Stomach (tissue), 19 donors: ENCODE measurements at places on chromosomes 1 and 21. TPM values are rescaled to one million over a fixed set of nuclear protein-coding genes. Genes with fewer than 3 reads are reported as not detected.

CAPN2 gene
- 358 TPM for total RNA-seq

GRCh38 chr1:218182455-218182854, 102.6 kb upstream of the RRP15 start:
- no peak overlapping the region for H3K4me3 ChIP-seq
- H3K36me3 ChIP-seq: no peaks in the 10 kb centered on the region
- no peak overlapping the region for H3K27ac ChIP-seq
- DNase-seq: no peak

- peak; percentile 55 for DNase-seq
- H3K36me3 ChIP-seq: peaks cover 4% of the 10 kb centered on the region
- H3K4me3 ChIP-seq: peak overlapping the region; percentile 94
- H3K4me1 ChIP-seq: peaks cover 51% of the 10 kb centered on the region
Observed at GRCh38 chr1:15525050-15526020, 1.3 kb upstream of the DNAJC16 start.

DNA sequence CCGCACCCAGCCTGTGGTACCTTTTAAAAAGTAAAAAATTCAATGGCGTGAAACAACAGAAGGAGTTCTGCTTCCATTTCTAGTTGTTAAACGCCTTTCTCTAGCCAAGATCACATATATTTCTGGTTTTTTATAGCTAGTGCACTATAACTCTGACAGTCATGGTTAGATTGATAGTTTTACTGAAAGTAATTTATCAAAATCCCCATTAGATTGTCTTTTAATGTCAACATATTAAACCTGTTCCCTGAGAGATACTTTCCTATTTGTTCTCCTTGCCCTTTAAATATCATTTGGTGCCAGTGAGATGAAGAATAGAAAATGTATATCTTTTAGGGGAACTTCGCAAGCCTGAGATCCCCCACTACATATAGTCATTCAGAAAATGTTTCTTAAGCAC, 7.3 kb downstream of the SMAP2 start:
- H3K36me3 ChIP-seq: no peaks in the 10 kb centered on the region
- H3K27me3 ChIP-seq: no peaks in the 10 kb centered on the region
- no peak overlapping the region for H3K27ac ChIP-seq
- no peak overlapping the region for H3K4me3 ChIP-seq

DNA sequence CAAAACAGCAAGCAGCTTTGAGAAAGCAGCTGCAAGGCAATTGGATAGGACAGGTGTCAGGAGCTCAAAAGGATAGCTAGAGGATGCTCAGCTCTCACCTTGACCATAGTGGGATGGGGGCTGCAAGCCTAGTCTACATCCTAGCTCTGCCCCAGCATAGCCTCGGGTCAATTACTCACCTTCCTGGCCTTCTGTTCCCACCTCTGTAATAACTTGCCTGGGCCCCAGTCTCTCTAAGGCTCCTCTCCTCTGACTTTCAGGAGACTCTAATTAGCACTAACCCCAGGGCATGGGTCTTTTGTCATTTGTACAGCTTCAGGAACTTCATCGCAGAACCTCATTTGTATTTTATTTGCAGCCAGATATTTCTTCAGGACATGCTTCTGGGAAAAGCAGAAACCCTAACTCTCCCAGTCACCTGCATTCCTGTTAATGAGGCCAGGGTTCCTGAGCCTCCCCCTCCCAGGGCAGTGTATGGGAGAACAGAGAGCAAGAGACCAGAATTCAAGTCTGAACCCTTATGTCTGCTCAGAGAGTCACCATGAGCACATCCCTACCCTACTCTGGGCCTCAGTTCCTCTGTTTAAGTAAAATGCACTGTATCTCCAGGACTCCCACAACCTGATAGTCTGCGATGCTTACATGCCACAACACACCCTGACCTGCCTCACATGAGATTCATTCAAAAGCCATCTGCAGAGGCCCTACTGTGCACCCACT, 108.1 kb downstream of the MATN1 start:
- H3K4me3 ChIP-seq: no peak overlapping the region
- DNase-seq: no peak
- no peaks in the 10 kb centered on the region for H3K36me3 ChIP-seq
- no peak overlapping the region for H3K27ac ChIP-seq

DNA sequence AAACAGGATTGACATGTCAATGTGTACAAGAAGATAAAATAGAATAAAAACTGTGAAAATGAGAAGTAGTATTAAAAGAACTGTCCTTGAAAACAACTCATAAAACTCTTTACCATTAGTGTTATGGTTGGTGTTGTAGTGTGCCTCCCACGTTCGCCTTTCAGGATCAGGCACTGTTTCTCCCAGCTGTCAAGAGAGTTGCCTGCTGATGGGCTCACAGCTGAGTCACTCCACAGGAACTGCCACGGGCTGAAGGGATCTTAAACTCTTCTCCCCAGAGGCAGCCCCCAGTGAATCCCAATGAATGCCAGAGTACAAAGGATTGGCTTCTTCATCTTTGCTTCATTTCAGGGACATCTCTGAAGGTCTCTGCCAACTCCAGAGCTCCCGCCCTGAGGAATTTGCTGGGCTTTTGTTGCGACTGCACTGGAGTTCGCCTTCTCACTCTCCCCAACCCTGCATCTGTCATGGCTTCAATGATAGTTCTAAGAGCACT, 119.6 kb downstream of the ADGRL2 start:
- H3K4me1 ChIP-seq: peaks cover 13% of the 10 kb centered on the region
- H3K27me3 ChIP-seq: no peaks in the 10 kb centered on the region
- H3K27ac ChIP-seq: no peak overlapping the region
- peak; percentile 36 for DNase-seq
- H3K36me3 ChIP-seq: no peaks in the 10 kb centered on the region
- H3K4me3 ChIP-seq: no peak overlapping the region

GRCh38 chr1:119838236-119838635, 27.0 kb upstream of the REG4 start:
- H3K4me1 ChIP-seq: no peaks in the 10 kb centered on the region
- DNase-seq: no peak
- H3K36me3 ChIP-seq: no peaks in the 10 kb centered on the region
- H3K4me3 ChIP-seq: no peak overlapping the region
- H3K27ac ChIP-seq: no peak overlapping the region

GRCh38 chr1:15152318-15153183, 996 bp upstream of the TMEM51 start:
- H3K4me3 ChIP-seq: peak overlapping the region; percentile 95
- peak overlapping the region; percentile 99 for H3K27ac ChIP-seq
- H3K36me3 ChIP-seq: no peaks in the 10 kb centered on the region
- no peaks in the 10 kb centered on the region for H3K27me3 ChIP-seq
- DNase-seq: peak; percentile 92

GRCh38 chr1:4605158-4605557, 49.3 kb upstream of the AJAP1 start:
- no peaks in the 10 kb centered on the region for H3K4me1 ChIP-seq
- H3K27me3 ChIP-seq: no peaks in the 10 kb centered on the region
- no peaks in the 10 kb centered on the region for H3K36me3 ChIP-seq
- no peak overlapping the region for H3K4me3 ChIP-seq
- DNase-seq: no peak
- H3K27ac ChIP-seq: no peak overlapping the region

DNA sequence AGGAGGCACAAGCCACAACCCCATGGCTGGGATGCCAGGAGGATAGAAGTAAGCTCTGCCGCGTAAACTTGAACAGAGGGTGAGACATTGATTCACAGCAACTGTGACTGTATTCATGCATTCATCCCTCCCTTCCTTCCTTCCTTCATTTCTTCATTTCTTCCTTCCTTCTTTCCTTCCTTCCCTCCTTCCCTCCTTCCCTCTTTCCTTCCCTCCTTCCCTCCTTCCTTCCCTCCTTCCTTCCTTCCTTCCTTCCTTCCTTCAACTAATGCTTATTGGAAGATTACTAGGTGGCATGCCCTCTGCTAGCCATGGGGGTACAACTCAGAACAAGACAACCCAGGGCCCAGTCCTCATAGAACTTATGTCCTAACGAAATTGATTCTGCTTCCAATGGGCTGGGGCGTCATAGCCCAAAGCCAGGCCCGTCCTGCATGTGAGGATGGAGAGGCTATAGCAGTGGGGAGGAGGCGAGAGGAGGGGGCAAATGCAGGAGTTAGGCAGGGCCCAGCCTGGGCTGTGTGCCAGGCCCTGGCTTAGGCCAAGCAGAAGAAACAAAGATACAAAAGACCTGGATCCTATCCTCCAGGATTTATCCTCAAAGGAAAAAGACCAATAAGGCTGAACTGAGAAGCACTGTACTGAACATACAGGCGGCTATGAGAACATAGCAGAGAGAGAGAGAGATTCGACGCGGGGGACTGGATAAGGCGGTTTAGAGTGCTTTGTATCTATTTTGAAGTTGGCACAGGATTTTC, 24.4 kb upstream of the PAXBP1 start:
- no peaks in the 10 kb centered on the region for H3K36me3 ChIP-seq
- no peaks in the 10 kb centered on the region for H3K4me1 ChIP-seq
- DNase-seq: no peak
- H3K27ac ChIP-seq: no peak overlapping the region

CFAP107 gene
- not detected for total RNA-seq

DNA sequence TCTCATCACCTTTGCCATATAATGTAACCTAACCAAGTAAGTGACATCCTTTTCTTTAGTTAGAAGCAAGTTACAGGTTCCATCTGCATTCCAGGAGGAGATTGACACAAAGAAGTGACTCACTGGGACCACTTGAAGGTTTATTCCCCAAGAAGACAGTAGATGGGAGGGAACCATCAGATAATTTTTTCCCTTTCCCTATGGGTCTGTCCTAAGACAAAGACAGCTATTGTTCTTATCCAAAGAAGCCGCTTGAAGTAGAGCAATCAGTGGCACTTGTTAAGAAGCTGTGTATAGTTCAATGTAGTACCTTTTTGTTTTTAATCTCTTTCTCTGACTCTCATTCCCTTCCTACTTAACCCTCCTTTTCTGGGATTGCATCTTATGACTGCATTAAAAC, 139.9 kb upstream of the B3GALT2 start:
- H3K27ac ChIP-seq: no peak overlapping the region
- no peaks in the 10 kb centered on the region for H3K27me3 ChIP-seq
- no peaks in the 10 kb centered on the region for H3K36me3 ChIP-seq

- peak; percentile 76 for DNase-seq
- peaks cover 20% of the 10 kb centered on the region for H3K36me3 ChIP-seq
- H3K4me1 ChIP-seq: peaks cover 55% of the 10 kb centered on the region
- H3K27ac ChIP-seq: peak overlapping the region; percentile 79
Observed at GRCh38 chr1:165910764-165911421, 83.5 kb downstream of the UCK2 start.

DNA sequence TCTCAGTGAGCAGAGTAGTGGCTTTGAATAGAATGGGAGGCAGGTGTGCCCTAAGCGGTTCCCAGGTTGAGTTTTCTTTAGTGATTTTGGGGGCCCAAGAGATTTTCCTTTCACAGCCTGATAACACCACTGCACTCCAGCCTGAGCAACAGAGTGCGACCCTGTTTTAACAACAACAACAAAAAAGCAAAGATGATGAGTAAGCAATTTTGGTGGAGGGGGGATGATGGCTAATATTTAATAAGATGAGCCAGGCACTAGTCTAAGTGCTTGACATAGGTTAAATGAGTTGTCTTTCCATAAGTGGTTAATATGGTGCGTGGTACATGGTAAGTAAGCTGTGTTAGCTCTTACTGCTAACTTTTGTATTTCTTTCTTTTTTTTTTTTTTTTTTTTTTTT, 2.0 kb downstream of the RNPEP start:
- H3K27ac ChIP-seq: no peak overlapping the region
- no peak for DNase-seq
- H3K36me3 ChIP-seq: peaks cover 10% of the 10 kb centered on the region
- no peaks in the 10 kb centered on the region for H3K27me3 ChIP-seq
- peak overlapping the region; percentile 97 for H3K4me3 ChIP-seq
- H3K4me1 ChIP-seq: peaks cover 20% of the 10 kb centered on the region

PAX7 gene
- not detected for total RNA-seq

- H3K27me3 ChIP-seq: peaks cover 7% of the 10 kb centered on the region
- H3K27ac ChIP-seq: peak overlapping the region; percentile 70
- H3K36me3 ChIP-seq: no peaks in the 10 kb centered on the region
- no peak overlapping the region for H3K4me3 ChIP-seq
Observed at GRCh38 chr1:212667223-212668139, 32.2 kb downstream of the BATF3 start.

CTSS gene
- 118 TPM for total RNA-seq

GRCh38 chr1:157697781-157698569, 2.6 kb downstream of the FCRL3 start:
- H3K36me3 ChIP-seq: no peaks in the 10 kb centered on the region
- H3K27ac ChIP-seq: no peak overlapping the region
- DNase-seq: no peak
- H3K27me3 ChIP-seq: no peaks in the 10 kb centered on the region
- no peak overlapping the region for H3K4me3 ChIP-seq
- H3K4me1 ChIP-seq: no peaks in the 10 kb centered on the region

- no peaks in the 10 kb centered on the region for H3K36me3 ChIP-seq
- DNase-seq: no peak
- H3K27me3 ChIP-seq: no peaks in the 10 kb centered on the region
- peak overlapping the region; percentile 82 for H3K4me3 ChIP-seq
Observed at GRCh38 chr21:36386031-36386642, 945 bp downstream of the CHAF1B start.

GRCh38 chr1:5974631-5975030, 17.6 kb downstream of the NPHP4 start:
- H3K4me3 ChIP-seq: no peak overlapping the region
- peaks cover 31% of the 10 kb centered on the region for H3K36me3 ChIP-seq
- H3K27me3 ChIP-seq: no peaks in the 10 kb centered on the region
- no peak for DNase-seq
- H3K27ac ChIP-seq: no peak overlapping the region

GRCh38 chr1:48555271-48555670, 83.3 kb upstream of the SPATA6 start:
- H3K4me3 ChIP-seq: no peak overlapping the region
- no peaks in the 10 kb centered on the region for H3K4me1 ChIP-seq
- DNase-seq: no peak
- no peaks in the 10 kb centered on the region for H3K36me3 ChIP-seq
- H3K27ac ChIP-seq: no peak overlapping the region
